ENCODE measurements at places on chromosomes 16 and 17.

- DNase-seq, result no peak
Measured at GRCh38 chr16:86079255-86079885, 180.4 kb downstream of the IRF8 start.

GRCh38 chr16:56415875-56416274, 9.5 kb downstream of the AMFR start:
- DNase-seq, result no peak

GRCh38 chr16:68046106-68046505, 23.0 kb downstream of the DUS2 start:
- DNase-seq, result no peak

- DNase-seq, result no peak
Measured at GRCh38 chr17:42268236-42268635, 8.0 kb downstream of the STAT5B start.

- DNase-seq, result no peak
Measured at GRCh38 chr17:75981019-75981615, 2.1 kb downstream of the TEN1 start.

DNA sequence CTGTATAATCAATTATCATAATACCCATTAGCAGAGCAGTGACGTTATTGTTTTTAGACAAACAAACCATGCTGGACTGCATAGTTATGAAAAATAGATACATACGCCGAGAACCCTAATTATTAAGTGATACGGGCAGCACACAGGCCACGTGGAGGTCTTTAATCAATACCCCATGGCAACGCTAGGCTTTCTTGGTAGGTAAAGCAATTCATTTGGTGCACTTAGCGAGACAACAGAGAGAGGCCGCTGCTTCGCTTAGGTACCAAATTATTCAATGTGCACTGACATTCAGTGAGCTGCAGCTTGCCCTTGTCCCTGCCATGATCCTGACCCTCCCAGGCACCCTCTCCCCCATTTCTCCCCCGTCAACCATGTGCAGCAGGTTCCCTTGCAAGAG, 12.9 kb downstream of the SALL1 start:
- DNase-seq, result no peak

DNA sequence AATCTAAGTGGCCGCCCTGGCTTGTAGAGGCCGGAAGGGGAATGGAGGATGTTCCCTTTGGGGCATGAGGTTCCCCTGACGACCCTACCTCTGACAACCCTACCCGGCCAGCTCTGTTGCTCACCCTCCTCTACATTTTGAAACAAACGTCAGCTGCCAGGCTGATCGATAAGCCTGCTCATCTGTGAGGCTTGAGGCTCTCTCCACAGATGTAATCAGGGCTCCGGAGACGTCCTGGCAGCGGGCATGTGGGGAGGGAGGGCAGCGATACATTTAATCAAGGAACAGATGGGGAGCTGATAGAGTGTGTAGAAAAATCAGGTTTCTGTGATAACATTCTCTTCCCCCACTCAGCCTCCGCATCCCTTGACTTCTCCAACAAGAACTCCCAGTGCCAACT, 212.3 kb upstream of the SDK2 start:
- no peak for DNase-seq

DNA sequence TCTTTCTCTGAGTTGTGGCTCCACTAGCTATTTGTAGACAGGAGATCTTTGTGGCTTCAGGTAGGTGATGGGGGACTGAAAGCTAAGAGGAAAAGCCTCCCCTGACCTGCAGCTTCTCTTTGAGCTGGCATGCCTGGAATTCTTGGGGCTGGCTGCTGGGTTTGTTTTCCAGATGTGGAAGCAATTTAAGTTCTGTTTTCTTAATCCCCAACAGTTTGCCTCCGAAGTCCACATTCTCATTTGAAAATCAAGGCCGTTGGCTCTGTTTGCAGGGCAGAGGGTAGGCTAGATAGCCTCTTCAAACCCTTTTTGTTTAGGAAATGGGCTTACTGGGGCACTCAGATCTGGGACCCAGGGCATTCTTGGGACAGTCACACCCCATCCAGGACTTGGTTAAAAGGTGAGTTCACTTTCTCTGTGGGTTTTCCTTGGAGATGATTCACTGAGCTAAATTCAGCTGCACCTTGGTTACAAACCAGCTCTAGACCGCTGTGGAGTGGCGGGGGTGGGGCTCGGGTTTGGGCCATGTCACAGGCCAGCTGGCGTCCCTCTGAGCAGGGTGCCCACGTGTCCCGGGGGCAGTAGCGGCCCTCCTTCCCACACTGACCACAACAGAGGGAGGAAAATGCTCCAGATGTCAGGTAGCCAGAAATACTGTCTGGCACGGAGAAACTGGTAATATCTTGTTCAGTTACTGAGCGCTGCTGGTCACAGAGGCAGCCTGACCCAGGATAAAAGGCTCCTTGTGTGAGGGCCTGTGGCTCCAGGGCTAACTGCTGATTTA, 108.5 kb downstream of the RAB11FIP4 start:
- DNase-seq, result no peak

DNA sequence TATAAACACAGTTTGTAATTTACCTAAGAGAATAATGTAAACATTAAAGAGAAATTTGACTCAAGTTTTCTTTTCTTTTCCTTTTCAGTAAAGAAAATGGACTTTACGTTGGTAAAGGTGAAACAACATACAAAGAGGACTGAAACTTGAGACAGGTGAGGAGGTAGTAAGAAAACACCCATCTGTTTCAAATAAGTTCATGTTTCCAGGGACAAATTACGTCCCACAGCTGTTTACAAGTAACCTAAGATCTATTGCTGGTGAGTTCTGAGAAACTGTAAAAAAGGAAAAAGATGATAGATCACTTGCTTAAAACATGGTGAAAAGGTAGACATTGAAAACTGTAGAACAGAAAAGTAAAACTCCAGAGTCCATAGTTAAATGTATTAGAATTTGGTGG, 4.8 kb upstream of the ABCA5 start:
- no peak for DNase-seq

GRCh38 chr16:2955779-2956578, 8.1 kb upstream of the KREMEN2 start:
- no peak for DNase-seq

DNA sequence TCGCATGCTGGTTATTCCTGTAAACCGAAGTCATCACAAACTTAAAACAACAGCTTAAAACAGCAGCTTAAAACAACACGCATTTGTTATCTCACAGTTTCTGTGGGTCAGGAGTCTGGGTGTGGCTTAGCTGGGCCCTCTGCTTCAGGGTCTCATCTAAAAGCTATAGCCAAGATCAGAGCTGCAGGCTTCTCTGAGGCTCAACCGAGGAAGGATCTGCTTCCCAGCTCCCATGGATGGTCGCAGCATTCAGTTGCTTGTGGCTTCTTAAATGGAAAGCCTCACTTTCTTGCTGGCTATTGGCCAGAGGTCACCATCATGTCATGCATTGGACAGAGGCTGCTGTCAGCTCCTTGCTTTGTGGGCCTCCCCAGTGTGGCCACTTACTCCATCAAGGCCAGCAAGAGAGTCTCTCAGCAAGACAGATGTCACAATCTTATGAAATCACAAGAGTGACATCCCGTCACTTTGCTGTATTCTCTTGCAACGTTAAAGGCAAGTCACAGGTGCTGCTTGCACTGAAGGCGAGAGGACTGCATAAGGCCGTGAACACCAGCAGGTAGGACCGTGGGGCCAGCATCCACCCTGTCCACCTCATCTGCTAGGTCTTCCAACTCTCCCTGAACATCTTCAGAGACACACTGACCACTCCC, 117.9 kb upstream of the TNRC6C start:
- no peak for DNase-seq

GRCh38 chr16:48860341-48860740, 250.4 kb upstream of the N4BP1 start:
- DNase-seq, result no peak

GRCh38 chr17:65941356-65941899, 250.5 kb downstream of the CEP112 start:
- DNase-seq, result no peak

DNA sequence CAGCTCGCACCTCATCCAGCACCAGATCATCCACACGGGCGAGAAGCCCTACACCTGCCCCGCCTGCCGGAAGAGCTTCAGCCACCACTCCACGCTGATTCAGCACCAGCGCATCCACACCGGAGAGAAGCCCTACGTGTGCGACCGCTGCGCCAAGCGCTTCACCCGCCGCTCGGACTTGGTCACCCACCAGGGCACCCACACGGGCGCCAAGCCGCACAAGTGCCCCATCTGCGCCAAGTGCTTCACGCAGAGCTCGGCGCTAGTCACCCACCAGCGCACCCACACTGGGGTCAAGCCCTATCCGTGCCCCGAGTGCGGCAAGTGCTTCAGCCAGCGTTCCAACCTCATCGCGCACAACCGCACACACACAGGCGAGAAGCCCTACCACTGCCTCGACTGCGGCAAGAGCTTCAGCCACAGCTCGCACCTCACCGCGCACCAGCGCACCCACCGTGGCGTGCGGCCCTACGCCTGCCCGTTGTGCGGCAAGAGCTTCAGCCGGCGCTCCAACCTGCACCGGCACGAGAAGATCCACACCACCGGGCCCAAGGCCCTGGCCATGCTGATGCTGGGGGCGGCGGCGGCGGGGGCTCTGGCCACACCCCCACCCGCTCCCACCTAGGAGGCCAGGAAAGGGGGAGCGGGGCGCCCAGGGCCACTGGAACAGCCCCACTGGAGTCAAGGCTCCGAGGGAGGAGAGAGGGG, 7.5 kb downstream of the ZNF205 start:
- no peak for DNase-seq

GRCh38 chr17:62882284-62882683, 74.2 kb upstream of the MARCHF10 start:
- no peak for DNase-seq
